ENCODE measurements at places on chromosomes 2 and 18. TPM values are rescaled to one million over a fixed set of nuclear protein-coding genes. Genes with fewer than 3 reads are reported as not detected.

DNA sequence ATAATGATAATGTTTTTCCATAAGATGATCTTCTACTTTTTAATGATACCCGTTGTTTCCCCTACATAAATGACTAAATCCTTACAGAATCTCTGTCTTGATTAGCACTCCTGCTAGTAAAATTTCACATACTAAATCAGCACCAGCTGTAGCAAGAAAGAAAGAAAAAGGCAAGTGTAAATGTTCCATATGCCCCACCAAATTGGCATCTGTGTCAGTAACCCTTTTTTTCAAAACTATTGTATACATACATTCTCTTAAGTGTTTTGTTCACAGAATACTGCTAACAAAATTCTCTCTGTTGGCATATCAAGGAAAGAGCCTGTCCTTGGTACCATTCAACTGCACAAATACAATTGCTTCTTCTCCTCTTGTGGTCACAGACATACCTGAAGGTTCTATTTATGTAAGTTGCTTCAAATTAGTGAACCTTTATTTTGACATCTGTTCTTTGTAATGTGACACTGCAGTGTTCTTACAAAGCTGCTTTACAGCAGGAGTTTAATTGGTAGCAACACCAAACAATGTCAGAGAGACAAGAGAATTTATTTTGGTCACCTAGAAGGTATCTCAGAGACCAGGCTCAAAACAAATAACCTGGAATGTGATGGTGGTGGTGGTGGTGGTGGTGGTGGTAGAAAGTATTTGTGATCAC, 641.9 kb downstream of the ZEB2 start:
- DNase-seq = no peak
- H3K27ac ChIP-seq = no peak overlapping the region
- H3K27me3 ChIP-seq = no peaks in the 10 kb centered on the region

- DNase-seq = no peak
- no peak overlapping the region for H3K4me3 ChIP-seq
- no peak overlapping the region for H3K27ac ChIP-seq
- H3K4me1 ChIP-seq = no peaks in the 10 kb centered on the region
Measured at GRCh38 chr2:142615876-142616275, 261.6 kb upstream of the KYNU start.

DNA sequence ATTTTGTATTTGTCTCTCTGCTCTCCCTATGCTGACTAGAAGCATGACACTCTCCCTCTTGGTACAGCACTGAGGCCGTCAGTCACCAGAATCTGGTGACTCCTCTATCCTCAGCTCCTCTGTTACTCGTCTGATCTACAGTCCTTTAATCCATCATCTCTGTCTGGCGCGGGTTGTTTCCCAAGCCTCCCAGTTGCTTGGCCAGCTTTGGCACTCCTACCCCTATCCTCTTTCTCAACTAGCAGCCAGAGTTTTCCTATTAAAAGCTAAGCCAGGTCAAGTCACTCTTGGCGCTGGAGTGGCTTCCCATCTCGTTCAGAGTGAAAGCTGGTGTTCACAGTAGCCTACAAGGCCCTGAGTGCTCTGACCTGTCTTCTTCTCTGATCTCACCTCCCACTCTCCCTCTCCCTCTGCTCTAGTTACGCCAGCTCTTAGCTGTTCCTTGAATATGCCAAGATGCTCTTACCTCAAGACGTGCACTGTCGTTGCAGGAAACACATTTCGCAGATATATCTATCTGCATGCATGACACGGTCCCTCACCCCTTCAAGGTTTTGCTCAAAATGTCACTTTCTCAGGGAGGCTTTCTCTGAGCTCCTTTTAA, 41.8 kb upstream of the PSME4 start:
- H3K27ac ChIP-seq = no peak overlapping the region
- no peak overlapping the region for H3K4me3 ChIP-seq
- DNase-seq = no peak

DNA sequence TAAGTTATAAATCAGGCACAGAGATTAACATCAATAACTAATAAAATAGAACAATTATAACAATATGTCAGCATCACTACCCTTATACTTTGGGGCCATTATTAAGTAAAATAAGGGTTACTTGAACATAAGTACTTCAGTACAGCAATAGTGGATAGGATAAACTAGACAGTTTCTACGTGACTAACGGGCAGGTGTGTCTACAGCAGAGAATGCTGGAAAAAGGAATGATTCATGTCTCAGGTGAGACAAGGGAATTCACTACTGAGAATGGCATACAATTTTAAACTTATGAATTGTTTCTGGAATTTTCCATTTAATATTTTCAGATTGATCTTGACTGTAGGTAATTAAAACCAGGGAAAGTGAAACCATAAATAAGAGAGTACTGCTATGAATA, 5.5 kb downstream of the WDR75 start:
- peaks cover 41% of the 10 kb centered on the region for H3K36me3 ChIP-seq
- DNase-seq = no peak
- no peak overlapping the region for H3K27ac ChIP-seq
- no peaks in the 10 kb centered on the region for H3K27me3 ChIP-seq
- H3K4me1 ChIP-seq = peaks cover 14% of the 10 kb centered on the region
- H3K4me3 ChIP-seq = no peak overlapping the region

The COX7A2L gene
- total RNA-seq = 215 TPM

The B3GNT7 gene
- 0.72 TPM for total RNA-seq
